ENCODE measurements at places on chromosomes 3 and 15.

- H3K4me1 ChIP-seq = no peaks in the 10 kb centered on the region
- H3K4me3 ChIP-seq = no peak overlapping the region
- H3K36me3 ChIP-seq = no peaks in the 10 kb centered on the region
Observed at GRCh38 chr3:143070977-143071551, 48.5 kb upstream of the CHST2 start.

- no peak overlapping the region for H3K4me3 ChIP-seq
- H3K27me3 ChIP-seq = no peaks in the 10 kb centered on the region
- H3K4me1 ChIP-seq = peaks cover 45% of the 10 kb centered on the region
- H3K27ac ChIP-seq = no peak overlapping the region
- no peaks in the 10 kb centered on the region for H3K36me3 ChIP-seq
Observed at GRCh38 chr15:59791079-59791478, 102.0 kb upstream of the BNIP2 start.

DNA sequence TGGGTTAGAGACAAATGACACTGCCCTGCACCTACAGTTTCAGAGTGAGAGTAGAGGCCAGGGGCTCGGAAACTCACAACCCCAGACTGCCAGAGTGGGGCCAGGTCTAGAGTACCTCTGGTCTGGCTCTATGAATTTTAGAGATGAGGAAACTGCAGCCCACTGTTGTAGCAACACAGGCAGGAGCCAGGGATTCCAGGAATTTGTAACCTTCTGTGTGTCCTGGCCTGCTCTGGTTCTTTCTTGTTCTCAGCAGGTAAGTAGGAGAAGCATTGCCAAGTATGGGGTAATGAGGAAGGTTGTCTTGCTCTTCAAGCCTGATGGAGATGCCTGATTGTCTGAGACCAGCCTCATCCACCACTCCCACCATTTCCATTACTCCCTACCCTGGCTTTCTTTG, 221.8 kb downstream of the UACA start:
- no peak for DNase-seq
- no peaks in the 10 kb centered on the region for H3K36me3 ChIP-seq
- H3K27me3 ChIP-seq = no peaks in the 10 kb centered on the region

DNA sequence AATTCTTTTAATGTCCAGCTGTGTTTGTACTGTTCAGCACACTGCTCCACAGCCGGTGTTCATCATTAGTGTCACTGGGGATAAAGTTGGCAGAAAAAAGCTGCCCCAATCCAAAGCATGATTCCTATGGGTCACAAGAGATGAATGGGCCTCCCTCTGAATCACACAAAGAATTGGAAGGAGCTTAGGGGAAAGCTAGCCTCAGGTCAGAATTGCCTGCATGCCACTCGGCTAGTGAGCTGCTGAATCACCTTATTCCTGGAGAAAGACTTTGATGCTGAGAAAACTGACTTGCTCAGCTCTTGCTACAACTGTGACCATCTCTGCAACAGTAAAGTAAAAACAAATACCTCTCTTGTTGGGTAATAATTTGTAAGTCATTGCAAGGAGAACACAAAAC, 3.5 kb downstream of the CCK start:
- H3K27ac ChIP-seq = no peak overlapping the region
- no peaks in the 10 kb centered on the region for H3K4me1 ChIP-seq
- no peak for DNase-seq
- H3K4me3 ChIP-seq = no peak overlapping the region

DNA sequence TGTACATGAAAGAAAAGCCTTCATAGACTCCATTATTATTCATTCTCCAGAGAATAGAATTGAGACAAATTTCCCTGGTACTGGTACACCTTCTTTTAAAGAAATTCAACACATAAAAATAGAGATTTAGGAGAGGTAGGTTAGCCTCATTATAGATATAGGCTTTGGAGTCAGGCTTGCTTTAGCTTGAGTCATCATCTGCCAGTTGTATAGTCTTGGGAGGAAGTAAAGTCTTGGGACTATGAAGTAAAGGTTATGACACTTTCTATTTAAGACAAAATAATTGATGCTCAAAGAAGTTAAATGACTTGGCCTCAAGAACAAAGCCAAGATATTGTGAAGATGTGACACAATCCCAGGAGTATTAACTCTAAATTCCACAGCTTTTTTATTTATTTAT, 4.3 kb downstream of the HRG start:
- H3K4me3 ChIP-seq = no peak overlapping the region
- no peaks in the 10 kb centered on the region for H3K27me3 ChIP-seq
- H3K27ac ChIP-seq = no peak overlapping the region
- H3K4me1 ChIP-seq = no peaks in the 10 kb centered on the region
- DNase-seq = no peak

DNA sequence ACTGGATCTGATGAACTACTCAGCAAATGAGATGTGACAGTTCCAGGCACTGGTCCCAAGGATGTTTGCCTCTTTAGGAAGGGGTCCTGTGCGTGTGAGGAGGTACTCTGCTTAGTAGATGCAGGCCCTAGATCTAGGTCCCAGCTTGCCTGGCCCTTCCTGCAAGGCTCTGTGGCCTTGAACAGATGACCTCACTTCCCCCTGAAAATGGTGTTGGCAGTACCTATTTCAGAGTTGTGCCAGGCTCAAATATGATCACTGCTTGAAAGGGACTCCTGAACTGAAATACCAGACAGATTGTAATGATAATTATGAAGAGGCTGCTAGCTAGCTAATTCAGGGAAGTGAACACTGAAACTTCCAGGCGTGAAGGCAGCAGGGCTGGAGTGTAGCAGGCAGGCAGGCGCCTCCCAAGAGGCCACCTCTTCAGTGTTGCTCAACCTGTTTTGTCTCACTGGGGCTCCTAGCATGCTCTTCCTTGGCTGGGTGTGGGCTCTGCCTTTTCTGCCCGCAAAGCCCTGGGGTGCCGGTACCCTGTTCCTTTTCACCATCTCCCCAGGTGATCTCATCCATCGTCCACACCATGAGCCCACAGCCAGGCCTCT, 24.1 kb upstream of the CPNE9 start:
- no peak overlapping the region for H3K27ac ChIP-seq
- no peaks in the 10 kb centered on the region for H3K27me3 ChIP-seq
- H3K36me3 ChIP-seq = peaks cover 83% of the 10 kb centered on the region
- H3K4me3 ChIP-seq = no peak overlapping the region
